ENCODE measurements at places on chromosomes 5 and 9. TPM values are rescaled to one million over a fixed set of nuclear protein-coding genes. Genes with fewer than 3 reads are reported as not detected.

GRCh38 chr9:120944434-120944843 lies 17.8 kb upstream of the TRAF1 start:
- H3K27me3 ChIP-seq, result no peaks in the 10 kb centered on the region
- H3K4me3 ChIP-seq, result no peak overlapping the region
- H3K36me3 ChIP-seq, result no peaks in the 10 kb centered on the region
- no peaks in the 10 kb centered on the region for H3K4me1 ChIP-seq
- no peak overlapping the region for H3K27ac ChIP-seq

- no peak overlapping the region for H3K27ac ChIP-seq
- no peak for DNase-seq
- H3K36me3 ChIP-seq, result no peaks in the 10 kb centered on the region
- no peaks in the 10 kb centered on the region for H3K4me1 ChIP-seq
These were observed 153.7 kb downstream of the TLE1 start for GRCh38 chr9:81535542-81536241.

The INSL6 gene
- total RNA-seq, result not detected

The IL5 gene
- total RNA-seq, result not detected

The NME5 gene
- not detected for total RNA-seq

Data from T-cell (primary cell).